ENCODE measurements at places on chromosomes 6 and 20.

DNA sequence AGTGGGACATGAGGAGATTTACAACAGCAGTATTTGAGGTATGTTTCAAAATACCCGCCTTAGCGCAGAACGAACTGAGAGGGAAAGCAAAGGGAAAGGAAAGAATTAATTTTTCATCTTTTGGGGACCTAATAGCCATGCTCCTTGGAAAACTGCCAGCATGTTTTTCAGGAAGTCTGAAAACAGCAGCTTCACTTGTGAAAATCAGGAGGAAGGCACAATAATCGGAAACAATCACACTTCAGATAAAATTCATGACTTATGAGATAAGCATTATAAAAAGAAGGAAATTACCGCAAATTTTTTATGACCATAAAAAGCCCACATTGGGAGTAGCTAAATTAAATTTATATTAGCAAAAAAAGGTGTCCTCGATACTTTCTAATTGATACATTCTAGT is 541.1 kb downstream of the HAO1 start:
- H3K36me3 ChIP-seq: no peaks in the 10 kb centered on the region
- no peak overlapping the region for H3K27ac ChIP-seq
- DNase-seq: no peak
- H3K4me1 ChIP-seq: no peaks in the 10 kb centered on the region

GRCh38 chr6:139608466-139609261 is 234.2 kb upstream of the CITED2 start:
- H3K27me3 ChIP-seq: no peaks in the 10 kb centered on the region
- H3K36me3 ChIP-seq: no peaks in the 10 kb centered on the region
- H3K27ac ChIP-seq: no peak overlapping the region
- no peak overlapping the region for H3K4me3 ChIP-seq
- H3K4me1 ChIP-seq: no peaks in the 10 kb centered on the region
- no peak for DNase-seq

DNA sequence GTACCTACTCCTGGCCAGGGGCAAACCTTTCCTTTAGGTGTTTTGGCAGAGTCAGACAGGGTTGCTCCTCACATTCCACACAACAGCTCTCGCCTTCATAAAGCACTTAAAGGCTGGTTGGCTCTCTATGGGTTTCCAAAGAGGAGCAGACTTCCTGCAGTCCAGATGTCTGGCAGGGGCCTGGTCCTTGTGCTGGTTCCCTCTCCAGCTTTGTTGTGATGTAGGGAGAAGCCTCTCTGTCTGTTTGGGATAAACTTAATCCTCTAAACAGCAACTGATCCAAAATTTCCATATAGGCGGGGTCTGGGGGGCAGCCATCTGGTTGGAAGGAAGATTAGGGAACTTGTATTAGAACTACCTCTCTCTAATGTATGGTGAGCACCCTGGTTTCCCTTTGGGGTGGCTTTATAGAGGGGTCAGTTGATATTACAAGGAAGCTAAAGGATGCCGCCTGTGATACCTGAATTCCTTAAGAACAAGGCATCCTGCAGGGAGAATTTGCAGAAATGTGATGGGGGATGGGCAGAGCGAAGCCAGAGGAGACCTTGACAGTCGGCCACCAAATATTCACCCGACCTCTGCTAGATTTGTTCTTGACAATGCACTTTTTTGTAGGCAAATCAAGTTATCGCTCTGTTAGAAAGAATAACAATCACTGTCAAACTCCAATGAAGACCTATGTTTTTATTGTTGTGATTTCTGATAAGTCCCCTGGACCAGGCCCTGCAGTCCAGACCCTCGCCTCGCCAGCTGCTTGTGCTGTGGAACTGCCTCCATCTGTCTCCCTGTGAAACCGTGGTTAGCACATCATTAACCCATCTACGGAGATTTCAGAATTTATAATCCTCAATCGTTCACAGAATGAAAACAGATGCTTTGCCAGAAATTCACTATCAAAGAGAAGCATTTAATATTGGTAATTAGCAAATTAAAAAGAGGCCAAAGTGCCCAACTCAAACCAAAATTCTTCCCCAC is 94.0 kb upstream of the RALGAPA2 start:
- DNase-seq: no peak
- H3K27ac ChIP-seq: no peak overlapping the region
- no peaks in the 10 kb centered on the region for H3K27me3 ChIP-seq
- no peaks in the 10 kb centered on the region for H3K36me3 ChIP-seq

- DNase-seq: no peak
- H3K36me3 ChIP-seq: no peaks in the 10 kb centered on the region
- no peak overlapping the region for H3K27ac ChIP-seq
- no peaks in the 10 kb centered on the region for H3K4me1 ChIP-seq
- H3K27me3 ChIP-seq: peaks cover 24% of the 10 kb centered on the region
These were observed 36.4 kb downstream of the DACT2 start for GRCh38 chr6:168282985-168283685.

DNA sequence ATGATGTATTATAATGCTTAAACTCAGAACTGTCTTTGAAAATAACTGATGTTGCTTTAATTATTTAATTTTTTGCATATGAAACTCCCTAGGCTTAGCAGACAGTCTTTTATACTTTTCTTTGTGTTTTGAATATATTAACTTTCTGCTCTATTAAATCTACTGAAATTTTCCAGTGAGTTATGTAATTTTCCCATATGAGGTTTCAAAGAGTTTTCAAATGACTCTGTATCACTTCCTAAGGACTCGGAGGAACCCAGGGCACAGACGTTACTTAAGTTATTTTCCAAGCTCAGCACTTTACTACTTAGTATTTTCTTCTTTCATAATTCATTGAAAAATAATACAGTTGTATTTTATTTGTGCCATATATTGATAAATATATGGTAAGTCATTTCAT is 122.6 kb downstream of the HS3ST5 start:
- H3K4me3 ChIP-seq: no peak overlapping the region
- no peaks in the 10 kb centered on the region for H3K4me1 ChIP-seq
- no peak overlapping the region for H3K27ac ChIP-seq
- DNase-seq: no peak
- no peaks in the 10 kb centered on the region for H3K27me3 ChIP-seq
- no peaks in the 10 kb centered on the region for H3K36me3 ChIP-seq

GRCh38 chr20:19554666-19555065 is 203.4 kb upstream of the RIN2 start:
- DNase-seq: no peak
- no peaks in the 10 kb centered on the region for H3K27me3 ChIP-seq
- H3K4me1 ChIP-seq: no peaks in the 10 kb centered on the region
- no peaks in the 10 kb centered on the region for H3K36me3 ChIP-seq

GRCh38 chr6:4133941-4134838 is 1.2 kb downstream of the ECI2 start:
- H3K27ac ChIP-seq: peak overlapping the region; percentile 82
- H3K27me3 ChIP-seq: no peaks in the 10 kb centered on the region
- H3K4me3 ChIP-seq: peak overlapping the region; percentile 67
- no peaks in the 10 kb centered on the region for H3K36me3 ChIP-seq
- no peaks in the 10 kb centered on the region for H3K4me1 ChIP-seq
- DNase-seq: no peak

- no peak overlapping the region for H3K27ac ChIP-seq
- H3K36me3 ChIP-seq: no peaks in the 10 kb centered on the region
- no peaks in the 10 kb centered on the region for H3K27me3 ChIP-seq
These were observed 54.9 kb upstream of the PDE10A start for GRCh38 chr6:165717732-165718465.

DNA sequence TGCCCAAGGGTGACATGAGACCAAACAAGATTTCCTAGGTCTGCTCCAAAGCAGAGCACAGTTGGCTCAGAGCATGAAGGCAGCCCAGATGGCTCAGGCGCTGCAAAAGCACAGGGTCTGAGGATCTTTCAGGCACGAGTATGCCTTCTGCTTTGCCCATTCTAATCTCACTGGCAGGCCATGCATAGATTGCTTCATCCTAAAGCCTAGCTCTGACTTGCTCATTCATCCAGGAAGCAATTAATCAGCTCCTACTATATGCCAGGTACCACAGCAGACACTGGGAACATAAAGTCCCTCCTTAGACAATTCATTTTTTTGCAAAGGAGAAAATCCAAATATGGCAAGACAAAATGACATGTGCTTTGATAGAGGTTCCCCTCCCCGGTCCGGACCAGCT is 31.2 kb downstream of the GPLD1 start:
- no peaks in the 10 kb centered on the region for H3K27me3 ChIP-seq
- no peaks in the 10 kb centered on the region for H3K4me1 ChIP-seq
- H3K36me3 ChIP-seq: no peaks in the 10 kb centered on the region
- no peak overlapping the region for H3K27ac ChIP-seq
- H3K4me3 ChIP-seq: no peak overlapping the region

DNA sequence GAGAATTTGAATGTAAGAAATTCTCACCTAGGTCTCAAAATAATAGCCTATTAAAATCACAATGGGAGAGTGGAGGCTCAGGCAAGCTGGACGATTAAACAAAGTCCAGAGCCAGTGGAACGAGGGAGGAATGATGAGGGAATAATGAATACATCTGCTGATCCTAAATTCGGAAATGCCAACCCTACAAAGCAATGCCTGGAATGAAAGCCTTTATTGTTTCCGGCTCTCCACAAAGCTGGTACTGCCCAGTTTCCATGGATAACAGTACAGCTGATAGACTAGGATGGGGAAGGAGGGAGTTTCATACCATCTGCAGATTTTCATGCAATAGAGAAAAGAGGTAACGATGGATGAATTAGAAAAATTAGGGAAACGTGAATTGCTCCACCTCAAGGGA is 356.1 kb downstream of the CBLN4 start:
- no peak for DNase-seq

GRCh38 chr6:79277109-79277508 is 42.6 kb upstream of the HMGN3 start:
- no peak overlapping the region for H3K27ac ChIP-seq
- no peak overlapping the region for H3K4me3 ChIP-seq
- no peak for DNase-seq
- H3K27me3 ChIP-seq: no peaks in the 10 kb centered on the region

DNA sequence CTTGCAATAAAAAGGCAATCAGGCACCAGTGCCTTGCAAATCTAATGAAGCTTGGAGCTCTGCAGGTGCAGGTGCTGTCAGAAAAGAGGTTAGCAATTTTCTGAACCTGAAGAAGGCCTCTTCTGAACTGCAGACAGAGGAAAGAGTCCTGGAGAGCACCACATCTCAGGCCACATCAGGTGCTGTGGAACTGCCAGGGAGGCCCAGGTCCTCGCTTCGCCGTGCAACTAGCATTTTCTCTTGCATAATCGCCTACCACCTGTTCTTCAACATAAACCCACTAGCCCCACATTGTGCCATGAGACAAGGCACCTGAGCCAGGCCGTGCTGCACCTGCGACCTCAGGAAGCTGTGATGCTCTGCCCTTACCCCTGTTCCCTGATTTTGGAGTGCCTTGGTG is 187.6 kb downstream of the DTNBP1 start:
- H3K36me3 ChIP-seq: no peaks in the 10 kb centered on the region
- DNase-seq: no peak
- no peak overlapping the region for H3K4me3 ChIP-seq
- H3K4me1 ChIP-seq: no peaks in the 10 kb centered on the region

GRCh38 chr6:34906826-34907225 is 17.8 kb downstream of the ANKS1A start:
- no peak for DNase-seq
- no peak overlapping the region for H3K27ac ChIP-seq

- DNase-seq: no peak
- no peaks in the 10 kb centered on the region for H3K36me3 ChIP-seq
- H3K27me3 ChIP-seq: no peaks in the 10 kb centered on the region
- no peak overlapping the region for H3K27ac ChIP-seq
- no peak overlapping the region for H3K4me3 ChIP-seq
- no peaks in the 10 kb centered on the region for H3K4me1 ChIP-seq
These were observed 101.5 kb downstream of the SGK1 start for GRCh38 chr6:134216301-134217010.

DNA sequence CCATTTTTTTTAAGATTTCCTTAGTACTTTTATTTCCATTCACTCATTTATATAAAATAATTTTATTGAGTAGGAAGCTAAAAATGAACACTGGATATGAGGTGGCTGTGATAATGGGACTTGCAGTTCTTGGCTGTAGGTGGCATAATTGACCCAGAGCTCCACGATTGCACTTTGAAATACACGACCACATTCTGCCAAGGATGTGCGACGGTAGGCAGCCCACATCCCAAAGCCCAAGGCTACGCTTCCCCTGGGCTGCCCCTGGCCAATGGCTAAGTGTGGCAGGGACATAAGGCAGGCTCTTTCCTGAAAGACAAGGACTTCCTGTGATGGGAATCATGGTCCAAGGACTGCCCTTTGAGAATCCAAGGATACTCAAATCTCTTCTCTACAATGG is 43.7 kb upstream of the ADTRP start:
- no peak for DNase-seq
- H3K27ac ChIP-seq: no peak overlapping the region
- H3K4me1 ChIP-seq: no peaks in the 10 kb centered on the region

GRCh38 chr6:168447282-168447681 is 6.3 kb downstream of the SMOC2 start:
- H3K27me3 ChIP-seq: no peaks in the 10 kb centered on the region
- no peaks in the 10 kb centered on the region for H3K4me1 ChIP-seq
- no peak overlapping the region for H3K4me3 ChIP-seq
- H3K27ac ChIP-seq: no peak overlapping the region

DNA sequence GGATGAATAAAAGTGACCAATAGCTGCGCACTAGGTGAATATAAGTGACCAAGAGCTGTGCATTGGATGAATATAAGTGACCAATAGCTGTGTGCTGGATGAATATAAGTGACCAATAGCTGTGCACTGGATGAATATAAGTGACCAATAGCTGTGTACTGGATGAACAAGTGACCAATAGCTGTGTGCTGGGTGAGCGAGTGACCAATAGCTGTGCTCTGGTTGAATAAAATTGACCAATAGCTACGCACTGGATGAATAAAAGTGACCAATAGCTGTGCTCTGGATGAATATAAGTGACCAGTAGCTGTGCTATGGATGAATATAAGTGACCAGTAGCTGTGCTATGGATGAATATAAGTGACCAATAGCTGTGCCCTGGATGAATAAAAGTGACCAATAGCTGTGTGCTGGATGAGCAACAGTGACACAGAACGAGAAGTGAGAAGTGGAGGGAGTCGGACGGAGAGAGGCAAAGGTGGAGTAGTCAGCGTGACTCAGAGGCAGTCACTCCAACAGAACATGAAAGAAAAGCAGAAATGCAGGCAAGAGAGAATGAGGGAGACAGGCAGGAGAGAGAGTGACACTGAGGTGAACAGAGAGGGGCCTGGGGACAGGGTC is 38.5 kb downstream of the RBM38 start:
- no peaks in the 10 kb centered on the region for H3K27me3 ChIP-seq
- H3K27ac ChIP-seq: no peak overlapping the region
- H3K36me3 ChIP-seq: no peaks in the 10 kb centered on the region
- no peak for DNase-seq
- H3K4me1 ChIP-seq: no peaks in the 10 kb centered on the region

DNA sequence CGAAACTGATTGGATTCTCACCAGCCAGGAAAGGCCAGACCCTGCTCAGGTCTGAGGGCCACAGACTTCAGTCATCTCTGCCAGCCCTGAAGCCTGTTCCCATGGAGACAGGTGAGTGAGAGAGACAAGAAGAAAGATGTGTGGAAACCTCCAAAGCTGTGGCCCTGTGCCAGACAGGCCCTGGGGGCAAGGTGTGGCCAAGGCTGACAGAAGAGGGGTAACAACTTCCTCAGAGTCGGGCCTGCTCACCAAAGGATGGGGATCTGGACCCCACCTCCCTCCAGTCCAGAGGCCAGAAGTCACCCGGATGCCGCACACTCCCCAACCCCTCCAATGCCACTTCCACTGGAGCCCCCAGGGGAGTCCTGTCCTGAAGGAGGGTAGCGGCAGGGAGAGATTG is 73.6 kb downstream of the MDGA1 start:
- no peaks in the 10 kb centered on the region for H3K36me3 ChIP-seq
- H3K4me3 ChIP-seq: no peak overlapping the region
- no peak for DNase-seq
- H3K27me3 ChIP-seq: no peaks in the 10 kb centered on the region
